ENCODE measurements at places on chromosomes 11 and 22. TPM values are rescaled to one million over a fixed set of nuclear protein-coding genes. Genes with fewer than 3 reads are reported as not detected.

SYT8 gene
- not detected for total RNA-seq

NLRP14 gene
- not detected for total RNA-seq

TENM4 gene
- total RNA-seq, result 4.7 TPM

TEX12 gene
- total RNA-seq, result not detected

GRCh38 chr11:32265911-32266310, 169.4 kb downstream of the WT1 start:
- no peak for DNase-seq

DNA sequence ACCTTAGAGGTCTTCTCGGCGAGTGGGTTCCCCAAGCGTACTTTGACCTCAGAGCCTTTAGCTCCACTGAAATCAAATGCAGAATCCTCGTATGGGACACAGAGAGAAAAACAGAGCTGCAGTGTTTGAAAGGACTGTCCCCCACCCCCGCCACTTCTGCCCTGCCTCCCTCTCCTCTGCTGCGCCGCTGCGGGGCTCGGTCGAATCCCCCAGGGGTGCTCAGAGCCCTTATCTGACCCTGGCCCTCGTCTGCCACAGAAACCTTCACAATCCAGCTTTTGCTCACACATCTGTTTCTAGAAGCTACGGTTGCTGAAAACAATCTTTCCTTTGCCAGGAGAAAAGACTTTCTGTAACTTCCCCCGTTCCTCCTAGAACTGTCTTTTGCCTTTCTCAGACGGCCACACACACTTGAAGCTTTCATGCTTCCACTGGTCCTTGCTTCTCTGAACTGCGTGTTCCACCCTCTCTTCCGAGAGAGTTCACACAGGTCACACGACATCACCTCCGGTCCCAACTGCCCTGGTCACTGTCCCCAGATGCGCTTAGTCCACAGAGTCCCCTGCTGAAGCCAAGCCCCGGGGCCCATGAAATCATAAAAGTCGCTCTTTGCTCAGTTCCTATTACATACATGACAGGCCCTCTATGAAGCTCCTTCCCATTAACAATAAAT, 3.7 kb downstream of the SMIM35 start:
- DNase-seq, result no peak

DNA sequence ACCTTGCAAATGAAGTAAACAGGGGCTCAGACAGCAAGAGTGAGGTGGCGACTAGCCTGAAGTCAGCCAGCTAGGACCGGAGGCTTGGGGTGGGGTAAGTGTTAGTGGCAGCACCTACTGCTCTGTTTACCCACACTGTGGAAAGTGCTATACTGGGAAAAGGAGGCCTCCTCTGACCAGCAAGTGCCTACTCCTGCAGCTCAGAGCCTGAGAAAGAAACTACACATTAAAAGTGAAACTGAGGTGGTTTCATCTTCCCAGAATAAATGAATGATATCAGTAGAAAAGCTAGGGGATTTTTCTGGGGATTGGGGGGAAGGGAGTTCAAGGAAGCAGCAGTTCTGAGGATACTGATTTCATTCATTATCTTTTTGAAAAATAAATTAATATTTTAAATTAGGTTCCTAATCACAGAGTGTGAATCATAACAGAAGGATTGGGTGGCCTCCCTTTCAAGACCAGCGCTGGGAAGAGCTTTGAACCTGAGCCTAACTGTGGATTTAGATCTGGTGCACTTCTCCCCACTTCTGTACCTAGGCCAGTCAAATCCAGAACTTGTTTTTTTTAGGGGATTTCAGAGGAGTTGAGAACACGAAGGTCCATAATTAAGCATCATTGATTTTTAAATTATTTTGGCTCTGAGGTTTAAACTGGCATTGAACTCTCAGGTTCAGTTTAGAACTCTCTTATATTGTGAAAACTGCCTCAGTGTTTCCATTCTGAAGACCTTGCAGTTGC, 48.1 kb upstream of the GRAMD1B start:
- no peak for DNase-seq

DNA sequence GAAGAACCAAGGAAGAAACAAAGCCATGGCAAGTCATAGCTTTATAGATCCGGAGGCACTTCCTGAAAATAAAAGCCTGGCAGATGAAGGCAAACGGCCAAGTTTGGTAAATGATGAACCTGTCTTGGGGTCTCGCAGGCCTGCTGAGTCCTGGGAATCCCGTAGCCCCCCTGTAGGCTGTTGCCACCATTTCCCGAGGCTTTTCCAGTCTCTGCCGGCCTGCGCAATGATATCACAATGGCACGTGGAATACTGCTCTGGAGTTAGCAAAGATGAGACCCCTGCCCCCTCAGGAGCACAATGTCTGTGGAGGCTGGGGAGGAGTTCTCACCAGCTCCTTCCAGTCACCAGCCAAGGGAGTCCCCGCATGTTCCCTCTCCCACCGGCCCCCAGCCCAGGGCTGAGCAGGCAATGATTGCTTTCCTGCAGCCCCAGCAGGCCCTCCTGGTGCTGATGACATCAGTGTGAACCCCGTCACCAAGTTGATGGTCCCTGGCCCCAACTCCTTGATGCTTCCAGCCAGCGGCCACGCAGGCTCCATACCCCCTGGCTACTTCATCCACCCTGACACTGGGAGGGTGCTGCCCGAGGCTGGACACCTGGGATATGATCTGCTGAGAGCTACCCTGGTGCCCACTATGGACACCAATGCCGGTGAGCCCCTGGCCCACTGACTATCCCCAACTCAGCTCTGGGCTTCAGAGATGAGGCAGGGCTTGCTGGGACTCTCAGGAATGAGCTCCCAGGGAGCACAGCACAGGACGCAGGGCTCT, 55.9 kb downstream of the BTG4 start:
- DNase-seq, result no peak

DNA sequence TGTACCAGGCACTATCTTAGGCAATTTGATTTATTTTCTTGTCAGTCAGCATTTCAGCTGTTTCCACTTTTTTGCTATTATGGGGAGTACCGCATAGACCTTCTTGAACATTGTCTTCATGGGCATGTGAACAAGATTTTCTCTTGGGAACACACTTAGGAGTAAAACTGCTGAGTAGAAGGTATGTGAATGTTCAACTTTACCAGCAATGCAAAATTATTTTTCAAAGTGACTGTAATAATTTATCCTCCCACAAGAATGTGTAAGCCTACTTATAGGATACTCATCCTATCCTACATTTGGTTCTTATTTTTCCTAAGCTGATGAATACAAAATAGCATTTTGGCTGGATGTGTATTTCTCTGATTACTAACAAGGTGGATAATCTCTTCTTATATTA, 132.0 kb upstream of the NAV2 start:
- DNase-seq, result no peak

DNA sequence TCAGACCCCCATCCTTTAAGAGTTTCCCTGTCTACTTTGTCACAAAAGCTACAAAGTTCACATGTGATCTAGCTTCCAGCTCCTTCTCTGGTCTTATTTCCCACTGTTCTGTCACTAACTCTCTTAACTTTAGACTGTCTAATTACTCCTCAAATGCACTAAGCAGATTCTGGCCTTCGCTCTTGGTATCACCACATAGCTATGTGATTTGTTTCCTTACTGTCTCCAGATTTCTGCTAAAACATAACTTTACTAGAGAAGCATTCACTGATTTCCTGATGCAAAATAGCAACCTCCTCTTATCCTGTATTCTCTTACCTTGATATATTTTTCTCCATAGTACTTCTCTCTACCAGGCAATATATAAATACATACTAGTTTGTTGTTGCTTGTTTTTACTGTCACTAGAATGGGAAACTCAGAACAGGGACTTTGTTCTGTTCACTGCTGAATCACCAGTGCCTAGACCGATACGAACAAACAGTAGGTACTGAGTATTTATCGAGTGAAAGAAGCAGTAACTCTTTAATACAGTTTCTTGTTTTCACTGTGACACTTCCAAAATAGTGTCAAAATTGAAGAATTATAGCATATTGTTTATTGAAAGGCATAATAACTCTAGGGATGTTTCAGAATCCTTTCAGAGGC, 205.6 kb downstream of the DDX10 start:
- no peak for DNase-seq

DNA sequence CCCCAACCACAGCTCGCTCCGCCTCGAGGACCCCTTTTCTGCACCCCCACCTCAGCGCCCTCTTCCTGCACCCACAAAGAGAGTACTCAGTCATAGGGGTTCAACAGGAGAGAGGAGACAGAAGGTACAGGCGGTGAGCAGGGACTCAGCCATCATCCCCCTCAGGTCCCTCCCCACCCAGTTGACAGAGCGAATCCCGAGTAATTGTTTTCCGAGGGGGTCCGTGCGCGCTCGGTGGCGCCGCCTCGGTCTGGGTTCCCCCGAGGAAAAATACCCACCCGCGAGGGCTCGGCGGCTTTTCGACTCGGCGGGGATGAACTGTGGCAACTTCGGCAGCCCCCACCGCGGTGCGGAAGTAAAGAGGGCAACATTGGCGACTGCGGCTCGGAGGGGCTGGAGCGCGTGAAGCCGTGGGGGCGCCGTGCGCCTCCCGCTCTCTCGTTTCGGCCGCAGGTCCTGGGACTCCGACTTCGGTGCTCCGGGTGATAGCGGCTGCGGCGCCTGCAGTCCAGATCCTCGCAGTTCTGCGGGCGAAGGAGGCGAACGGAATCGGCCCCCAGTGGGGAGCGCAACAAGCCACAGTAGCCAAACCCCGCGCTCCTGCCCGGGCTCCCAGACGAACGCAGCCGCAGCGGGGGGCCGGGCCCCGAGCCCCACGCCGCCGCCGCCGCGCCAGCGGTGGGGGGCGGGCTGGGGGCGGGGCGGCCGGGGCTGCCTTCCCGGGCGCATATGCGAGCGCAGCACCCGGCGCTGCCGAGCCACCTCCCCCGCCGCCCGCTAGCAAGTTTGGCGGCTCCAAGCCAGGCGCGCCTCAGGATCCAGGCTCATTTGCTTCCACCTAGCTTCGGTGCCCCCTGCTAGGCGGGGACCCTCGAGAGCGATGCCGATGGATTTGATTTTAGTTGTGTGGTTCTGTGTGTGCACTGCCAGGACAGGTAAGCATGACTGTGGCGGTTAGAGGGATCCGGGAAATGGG, at the start of gene NELL1:
NELL1 (plus strand) TSS at position 743 of the 976 bp plus-strand sequence.
- DNase-seq, result no peak

Data from omental fat pad (tissue), 4 donors.